ENCODE measurements at places on chromosomes 5 and 9. TPM values are rescaled to one million over a fixed set of nuclear protein-coding genes. Genes with fewer than 3 reads are reported as not detected.

DNA sequence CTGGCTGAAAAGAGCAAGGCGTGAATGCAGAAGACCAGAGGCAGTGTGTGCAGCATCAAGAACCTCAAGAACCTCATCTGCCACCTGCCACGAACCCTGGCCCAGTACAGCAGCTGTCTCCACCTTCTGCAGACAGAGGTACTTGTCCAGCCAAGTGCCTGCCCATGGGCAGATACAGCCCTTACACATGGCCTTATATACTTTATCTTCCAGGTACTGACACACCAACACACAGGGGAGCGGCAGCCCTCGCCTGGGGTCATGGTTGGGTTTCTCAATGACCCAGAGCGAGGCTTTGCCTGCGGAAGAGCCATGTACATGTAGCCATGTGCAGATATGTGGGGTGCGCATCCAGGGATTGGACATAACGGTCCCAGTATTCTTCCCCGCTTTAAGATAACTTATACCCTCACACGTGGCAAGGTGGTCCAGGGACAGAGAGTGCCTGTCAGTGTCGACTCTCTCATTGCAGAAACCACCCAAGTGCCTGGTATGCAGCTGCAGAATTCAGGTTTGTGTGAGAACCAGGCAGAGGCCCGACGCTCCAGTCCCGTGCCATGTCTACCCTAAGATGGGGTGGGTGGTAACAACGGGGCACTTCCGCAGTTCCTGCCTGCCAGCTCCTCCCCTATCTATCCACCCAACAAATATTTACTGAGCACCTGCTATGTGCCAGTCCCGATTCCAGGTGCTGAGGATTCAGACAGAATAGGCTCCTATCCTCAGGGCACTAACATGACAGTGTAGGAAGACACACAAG lies 206.9 kb downstream of the FSTL4 start:
- no peaks in the 10 kb centered on the region for H3K36me3 ChIP-seq
- H3K4me3 ChIP-seq: no peak overlapping the region
- no peaks in the 10 kb centered on the region for H3K4me1 ChIP-seq
- H3K27ac ChIP-seq: no peak overlapping the region
- H3K27me3 ChIP-seq: no peaks in the 10 kb centered on the region
- no peak for DNase-seq

- no peaks in the 10 kb centered on the region for H3K27me3 ChIP-seq
- H3K4me1 ChIP-seq: peaks cover 6% of the 10 kb centered on the region
- no peaks in the 10 kb centered on the region for H3K36me3 ChIP-seq
- DNase-seq: no peak
These were observed 39.2 kb downstream of the TSTD2 start for GRCh38 chr9:97593960-97594359.

DNA sequence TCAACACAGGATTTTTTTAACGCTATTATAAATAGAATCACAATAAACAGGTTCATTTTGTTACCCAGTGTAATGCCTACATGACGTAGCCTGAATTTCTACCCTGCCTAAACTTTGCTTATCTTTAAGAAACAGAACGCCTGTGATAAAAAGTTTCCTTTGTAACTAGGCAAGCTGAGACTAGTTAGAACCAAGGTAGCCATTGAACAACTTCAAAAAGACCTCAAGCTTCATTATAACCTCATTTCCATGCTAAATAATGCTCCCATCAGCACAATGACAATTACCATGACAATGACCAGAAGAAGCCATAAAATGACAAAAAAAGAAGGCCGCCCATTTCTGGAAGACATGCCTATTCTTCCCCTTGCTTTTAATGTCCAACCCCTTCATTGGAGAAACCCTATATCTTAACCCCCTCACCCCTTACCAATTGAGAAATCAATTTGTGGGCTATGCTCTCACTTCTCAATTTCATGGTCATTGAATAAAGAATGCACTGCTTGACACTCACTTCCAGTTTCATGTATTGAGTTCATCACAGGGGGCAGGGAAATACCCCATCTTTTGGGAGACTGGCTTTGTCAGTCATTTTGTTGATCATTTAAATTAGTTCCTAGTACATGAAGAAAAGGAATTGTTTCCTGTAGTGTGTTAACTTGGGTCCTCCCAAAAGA lies 276.8 kb downstream of the MCTP1 start:
- no peak overlapping the region for H3K4me3 ChIP-seq
- H3K4me1 ChIP-seq: no peaks in the 10 kb centered on the region

GRCh38 chr5:10295619-10296326 lies 11.9 kb downstream of the CMBL start:
- H3K27me3 ChIP-seq: no peaks in the 10 kb centered on the region
- no peaks in the 10 kb centered on the region for H3K36me3 ChIP-seq
- no peak for DNase-seq
- H3K4me1 ChIP-seq: no peaks in the 10 kb centered on the region

- no peaks in the 10 kb centered on the region for H3K36me3 ChIP-seq
- peaks cover 11% of the 10 kb centered on the region for H3K27me3 ChIP-seq
- H3K4me3 ChIP-seq: no peak overlapping the region
These were observed 39.8 kb downstream of the ANXA2R start for GRCh38 chr5:43000111-43000840.

GRCh38 chr5:79193643-79194042 lies 42.3 kb upstream of the JMY start:
- no peak overlapping the region for H3K27ac ChIP-seq
- H3K4me3 ChIP-seq: no peak overlapping the region
- DNase-seq: peak; percentile 5
- no peaks in the 10 kb centered on the region for H3K4me1 ChIP-seq
- no peaks in the 10 kb centered on the region for H3K36me3 ChIP-seq
- no peaks in the 10 kb centered on the region for H3K27me3 ChIP-seq

DNA sequence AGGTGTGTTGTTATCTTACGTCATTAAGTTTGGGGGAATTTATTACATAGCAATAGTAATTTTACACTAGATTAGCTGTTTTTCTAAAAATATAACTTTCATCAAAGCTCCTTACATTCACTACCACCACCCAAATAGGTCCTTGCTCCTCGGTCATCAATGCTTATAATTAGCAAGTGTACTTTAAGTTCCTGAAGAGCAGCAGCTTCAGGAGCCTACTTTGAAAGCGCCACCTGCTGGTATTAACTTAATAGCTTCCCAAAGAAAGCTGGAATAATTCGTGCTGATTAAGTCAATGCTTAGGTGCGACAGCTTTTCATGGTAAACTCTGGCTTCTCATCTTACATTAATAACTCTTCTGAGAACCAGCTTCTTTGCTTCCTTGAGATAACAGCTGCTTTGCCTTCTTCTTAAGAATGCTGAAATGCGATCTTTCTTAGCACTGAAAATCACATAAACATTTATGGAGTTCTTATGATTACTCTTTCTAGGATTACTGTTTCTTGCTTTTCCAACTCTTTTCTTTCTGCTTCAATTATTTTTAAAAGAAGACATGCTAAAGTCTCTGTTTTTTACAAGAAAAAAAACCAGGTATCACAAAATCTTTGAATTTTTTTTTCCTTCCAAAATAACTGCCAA lies 10.0 kb upstream of the C5 start:
- DNase-seq: no peak
- no peaks in the 10 kb centered on the region for H3K4me1 ChIP-seq
- no peaks in the 10 kb centered on the region for H3K36me3 ChIP-seq
- H3K27me3 ChIP-seq: no peaks in the 10 kb centered on the region
- no peak overlapping the region for H3K4me3 ChIP-seq

- no peak for DNase-seq
- no peak overlapping the region for H3K27ac ChIP-seq
- no peaks in the 10 kb centered on the region for H3K4me1 ChIP-seq
- H3K27me3 ChIP-seq: no peaks in the 10 kb centered on the region
- H3K36me3 ChIP-seq: no peaks in the 10 kb centered on the region
These were observed 9.4 kb upstream of the PRSS3 start for GRCh38 chr9:33785914-33786313.

DNA sequence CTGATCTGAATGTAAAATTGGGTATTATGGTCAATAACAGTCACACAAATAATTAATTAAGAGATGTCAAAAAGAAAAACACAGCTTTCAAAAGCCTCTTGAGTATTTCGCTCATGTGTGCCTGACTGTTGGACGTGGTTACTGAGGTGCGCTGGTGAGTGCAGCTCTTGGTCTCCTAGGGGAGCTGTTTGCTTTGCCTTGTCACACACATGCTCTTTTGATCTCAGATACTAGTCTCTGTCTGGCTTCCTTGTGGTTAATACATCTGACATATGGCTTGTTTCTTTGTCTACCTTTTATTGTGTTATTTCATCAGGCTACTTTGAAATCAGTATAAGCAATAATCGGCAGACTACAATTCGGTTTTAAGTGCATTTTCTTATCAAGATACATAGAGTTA lies 51.5 kb downstream of the PCSK1 start:
- no peak overlapping the region for H3K4me3 ChIP-seq
- no peaks in the 10 kb centered on the region for H3K36me3 ChIP-seq
- H3K4me1 ChIP-seq: no peaks in the 10 kb centered on the region
- no peak overlapping the region for H3K27ac ChIP-seq
- DNase-seq: peak; percentile 26
- peaks cover 4% of the 10 kb centered on the region for H3K27me3 ChIP-seq

DNA sequence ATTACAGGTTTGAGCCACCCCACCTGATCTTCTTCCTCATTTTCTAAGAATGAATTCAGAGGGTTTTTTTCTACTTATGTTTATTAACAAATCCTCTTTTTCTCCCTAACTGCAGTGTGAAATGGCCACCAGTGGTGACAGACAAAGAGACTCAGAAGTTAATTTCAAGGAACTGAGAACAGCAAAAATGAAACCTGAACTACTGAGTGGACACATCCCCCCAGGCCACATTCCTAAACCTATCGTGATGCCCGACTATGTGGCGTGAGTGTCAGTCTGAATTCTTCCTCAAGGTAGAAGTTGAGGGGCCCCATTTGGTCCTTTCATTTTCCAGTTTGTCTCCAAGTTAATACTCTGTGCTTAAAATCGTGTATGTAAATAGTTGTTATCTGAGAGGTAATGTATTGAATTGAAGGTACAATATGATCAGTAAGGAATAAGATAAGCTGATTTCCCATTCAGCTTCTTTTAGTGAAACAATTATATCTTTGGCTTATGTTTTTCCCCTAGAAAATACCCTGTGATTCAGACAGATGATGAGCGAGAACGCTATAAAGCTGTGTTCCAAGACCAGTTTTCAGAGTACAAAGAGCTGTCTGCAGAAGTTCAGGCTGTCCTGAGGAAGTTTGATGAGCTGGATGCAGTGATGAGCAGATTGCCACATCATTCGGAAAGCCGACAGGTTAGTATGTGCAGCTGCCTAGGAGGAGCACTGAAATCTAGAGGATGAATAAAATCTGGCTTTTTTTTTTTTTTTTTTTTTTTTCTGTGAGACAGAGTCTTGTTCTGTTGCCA lies 17.7 kb downstream of the MARVELD2 start:
- DNase-seq: no peak
- H3K4me1 ChIP-seq: no peaks in the 10 kb centered on the region
- no peak overlapping the region for H3K27ac ChIP-seq
- no peaks in the 10 kb centered on the region for H3K27me3 ChIP-seq
- no peaks in the 10 kb centered on the region for H3K36me3 ChIP-seq

DNA sequence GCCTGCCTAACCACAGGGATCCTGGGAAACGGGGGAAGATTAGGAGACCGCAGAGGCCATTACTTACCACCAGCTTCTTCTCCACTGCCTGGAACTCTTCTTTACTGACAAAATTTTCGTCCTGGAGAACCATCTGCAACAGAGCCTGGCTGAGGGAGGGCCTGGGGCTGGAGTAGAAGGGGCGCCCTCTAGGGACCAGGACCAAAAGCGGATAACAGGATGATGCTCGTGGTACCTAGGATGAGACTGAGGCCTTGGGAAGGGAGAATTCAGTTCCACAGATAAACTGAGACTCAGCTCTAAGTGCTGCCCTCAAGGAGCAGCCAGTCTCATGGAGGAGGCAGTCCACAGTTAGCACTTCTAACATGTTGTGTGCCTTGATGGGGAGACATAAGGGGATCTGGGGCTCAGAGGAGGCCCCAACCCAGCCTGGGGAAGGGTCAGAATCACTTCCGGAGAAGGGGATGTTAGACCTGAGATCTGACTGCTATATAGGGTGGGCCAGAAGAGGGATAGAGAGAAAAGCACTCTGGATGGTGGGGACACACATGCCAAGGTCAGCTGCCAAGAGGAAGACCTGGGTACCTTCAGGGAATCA lies 1.2 kb downstream of the SPATA24 start:
- no peak overlapping the region for H3K4me3 ChIP-seq
- peak overlapping the region; percentile 89 for H3K27ac ChIP-seq
- peaks cover 25% of the 10 kb centered on the region for H3K4me1 ChIP-seq

CNTLN gene
- total RNA-seq: 1.6 TPM

ZNF883 gene
- 0.97 TPM for total RNA-seq

CCDC187 gene
- total RNA-seq: 0.18 TPM

SAXO1 gene
- 0.21 TPM for total RNA-seq

GPR21 gene
- not detected for total RNA-seq

Measured in natural killer cell (primary cell).